CD4-positive, CD25-positive, alpha-beta regulatory T cell (primary cell): ENCODE measurements at places on chromosomes 1 and 21.

- DNase-seq: peak; percentile 77
Measured at GRCh38 chr1:147273409-147274336, 31.2 kb downstream of the CHD1L start.

DNA sequence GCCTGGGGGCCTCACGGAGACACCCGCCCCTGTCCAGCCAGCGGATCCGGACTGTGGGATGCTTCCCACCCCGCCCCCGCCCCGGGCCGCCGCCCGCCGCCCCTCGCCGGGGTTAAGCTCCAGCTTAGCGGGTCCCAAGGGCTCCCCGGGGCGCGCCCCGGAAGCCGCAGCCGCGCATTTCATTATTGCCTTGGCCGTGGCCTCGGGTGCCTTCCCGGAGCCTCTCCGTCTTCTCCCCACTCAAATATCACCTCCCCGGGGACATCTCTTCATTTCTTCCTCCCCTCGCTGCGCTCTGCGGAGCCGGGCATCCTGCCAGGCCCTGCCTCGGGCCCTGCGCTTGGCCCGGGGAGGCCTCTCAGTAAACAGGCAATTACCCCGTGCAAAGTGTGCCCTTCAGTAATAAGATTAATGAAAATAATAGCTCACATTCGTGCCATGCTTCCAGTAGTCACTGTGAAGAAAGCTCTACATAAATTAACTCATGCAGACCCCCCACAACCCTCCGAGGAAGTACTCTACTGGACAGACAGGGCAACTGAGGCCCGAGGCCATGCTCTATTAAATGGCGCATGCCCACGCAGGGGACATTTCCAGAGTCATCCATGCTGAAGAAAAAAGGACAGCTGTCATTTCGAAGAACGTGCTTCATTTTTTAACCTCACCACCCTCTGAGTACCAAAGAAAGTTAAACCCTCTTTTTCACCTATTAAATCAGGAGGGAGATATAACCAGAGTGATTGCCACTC is 49.9 kb upstream of the LAPTM5 start:
- no peak for DNase-seq

DNA sequence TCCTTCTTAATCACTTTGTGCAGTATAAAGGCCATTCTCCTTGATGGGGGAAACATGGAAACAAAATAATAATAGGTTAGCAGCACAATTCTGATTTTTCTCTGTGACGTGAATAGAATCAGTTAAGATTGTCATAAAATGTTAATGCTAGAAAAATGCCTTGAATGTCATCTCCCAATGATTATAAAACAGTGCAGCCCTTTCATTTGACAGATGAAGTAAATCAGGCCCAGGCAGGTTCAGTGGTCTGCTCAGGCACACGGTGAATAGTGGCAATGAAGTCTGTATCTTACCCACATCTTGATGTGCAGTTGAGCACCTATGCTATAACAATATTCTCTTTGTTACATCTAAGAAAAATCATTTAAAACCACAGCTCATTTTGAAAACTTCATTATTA is 32.2 kb upstream of the ZNF281 start:
- no peak for DNase-seq

- no peak for DNase-seq
Measured at GRCh38 chr1:194419721-194420120, 1233.3 kb upstream of the B3GALT2 start.

DNA sequence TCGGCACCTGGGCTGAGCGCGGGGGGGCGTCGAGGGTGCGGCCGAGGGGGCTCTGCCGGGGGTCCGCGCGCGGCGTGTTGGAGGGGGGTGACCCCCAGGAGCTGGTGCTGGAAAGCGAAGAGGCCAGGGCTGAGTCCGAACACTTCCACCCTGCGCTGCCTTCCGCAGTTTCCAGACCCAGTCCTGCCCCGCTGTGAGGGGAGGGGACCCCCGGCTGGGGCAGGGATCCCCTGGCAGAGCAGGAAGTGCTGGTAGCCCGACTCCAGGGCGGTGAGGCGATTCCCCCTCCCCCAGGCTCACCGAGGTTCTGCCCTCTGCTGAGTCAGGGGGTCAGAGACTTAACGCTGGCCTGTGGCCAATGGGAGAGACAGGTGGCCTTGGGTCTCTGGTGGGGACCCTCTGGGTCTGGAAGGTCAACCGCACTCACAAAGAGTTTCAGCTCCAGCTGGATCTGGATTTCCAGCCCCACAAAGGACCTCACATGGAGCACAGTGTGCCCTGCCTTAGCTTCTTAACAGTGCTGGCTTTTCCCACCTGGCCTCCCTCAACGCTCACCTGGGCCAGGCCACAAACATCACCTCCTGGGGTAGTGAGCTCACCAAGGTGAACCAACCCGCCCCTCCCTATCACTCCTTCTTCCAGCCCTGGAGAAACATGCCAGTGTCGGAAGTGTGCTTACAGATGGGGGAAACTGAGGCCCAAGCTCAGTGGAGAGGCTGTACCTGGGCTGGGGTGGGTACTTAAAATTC is 39.8 kb upstream of the SYNC start:
- no peak for DNase-seq

DNA sequence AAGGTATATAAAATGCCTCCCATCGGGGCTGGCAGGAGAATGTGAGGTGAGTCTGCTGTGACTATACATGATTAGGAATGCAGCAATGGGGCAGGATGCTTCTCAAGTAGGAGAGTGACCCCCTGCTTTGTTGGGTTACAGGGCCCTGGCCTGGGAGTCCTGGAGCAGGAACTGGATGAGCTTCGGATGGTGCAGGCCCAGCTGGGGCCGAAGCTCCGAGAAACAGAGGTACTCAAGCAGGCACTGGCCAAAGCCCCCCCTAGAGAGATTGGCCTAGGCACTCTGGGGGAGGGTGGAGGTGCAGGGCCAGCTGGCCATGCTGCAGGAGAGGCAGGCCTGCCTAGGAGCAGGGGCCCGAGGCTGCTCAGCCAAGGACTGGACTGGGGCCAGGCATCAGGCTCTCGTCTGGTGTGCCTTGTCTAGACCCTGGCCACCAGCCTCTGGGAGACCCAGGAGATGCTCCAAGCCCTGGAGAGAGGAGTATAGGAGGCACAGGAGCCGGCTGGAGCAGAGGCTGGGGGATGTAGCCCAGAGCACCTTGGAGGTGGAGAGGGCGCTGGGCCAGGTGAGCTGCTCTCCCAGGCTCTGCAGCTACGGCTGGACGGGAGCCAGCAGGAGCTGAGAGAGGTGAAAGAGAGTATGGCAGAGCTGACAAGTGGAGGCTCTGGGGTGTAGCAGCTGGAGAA is 32.8 kb upstream of the PKP1 start:
- no peak for DNase-seq

DNA sequence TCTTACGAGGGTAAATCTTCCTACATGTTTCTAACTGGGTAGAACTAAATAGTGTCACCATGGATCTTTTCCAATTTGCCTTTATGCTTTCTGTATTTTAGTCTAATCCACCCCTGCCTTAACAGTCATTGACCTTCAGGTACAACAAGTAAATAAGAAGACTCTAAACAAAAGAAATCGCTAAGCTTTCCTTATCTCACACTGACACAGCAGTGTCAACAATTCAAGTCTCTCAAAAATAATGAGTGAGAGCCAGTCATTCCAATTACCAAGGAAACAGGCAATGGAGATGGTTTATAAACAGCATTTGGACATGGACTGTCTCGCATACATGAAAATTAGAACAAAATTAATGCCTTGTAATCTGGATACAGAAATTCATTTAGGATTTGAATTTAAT is 365.8 kb downstream of the VAV3 start:
- no peak for DNase-seq

DNA sequence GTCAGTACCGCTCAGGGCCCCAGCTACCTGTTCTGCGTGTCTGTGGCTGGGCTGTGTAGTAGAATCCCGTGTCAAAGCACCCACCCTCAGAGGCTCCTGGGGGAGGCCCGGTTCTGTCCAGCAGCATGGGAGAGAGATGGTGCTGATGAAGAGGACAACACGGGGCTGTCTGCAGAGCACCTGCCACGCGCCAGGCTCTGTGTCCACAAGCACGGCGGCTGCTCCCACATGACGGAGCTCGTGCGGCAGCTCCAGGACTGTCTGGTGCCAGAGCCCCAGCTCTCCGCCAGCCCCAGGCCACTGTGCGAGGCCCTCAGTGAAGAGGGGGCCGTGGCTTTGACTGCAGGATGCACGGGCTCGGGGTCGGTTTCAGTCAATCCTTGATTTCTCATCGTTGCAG is 42.0 kb upstream of the TSPEAR start:
- no peak for DNase-seq

DNA sequence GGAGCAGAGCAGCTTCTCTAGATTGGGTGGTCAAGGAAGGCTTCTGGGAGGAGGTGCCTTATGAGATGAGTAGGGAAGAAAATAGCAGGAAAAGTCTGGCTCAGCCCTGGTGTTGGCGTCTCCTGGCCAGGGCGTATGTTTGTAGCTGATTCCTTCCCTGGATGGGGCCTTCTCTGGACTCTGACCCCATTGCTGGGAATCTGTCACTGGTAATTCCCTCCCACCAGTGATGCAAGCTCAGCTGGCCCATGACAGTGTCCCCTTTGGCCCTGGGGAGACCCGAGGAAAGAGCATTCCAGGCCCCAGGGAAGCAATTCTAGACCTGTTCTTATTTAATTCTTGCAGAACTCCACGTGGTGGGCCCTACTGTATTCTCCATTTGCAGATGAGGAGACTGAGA is 20.7 kb downstream of the IGSF21 start:
- DNase-seq: no peak

GRCh38 chr1:230643908-230644307 is 1.6 kb downstream of the COG2 start:
- DNase-seq: no peak

GRCh38 chr1:237841485-237841884 is 49.2 kb downstream of the ZP4 start:
- DNase-seq: no peak

- no peak for DNase-seq
Measured at GRCh38 chr1:246708166-246708565, 16.0 kb upstream of the SCCPDH start.

DNA sequence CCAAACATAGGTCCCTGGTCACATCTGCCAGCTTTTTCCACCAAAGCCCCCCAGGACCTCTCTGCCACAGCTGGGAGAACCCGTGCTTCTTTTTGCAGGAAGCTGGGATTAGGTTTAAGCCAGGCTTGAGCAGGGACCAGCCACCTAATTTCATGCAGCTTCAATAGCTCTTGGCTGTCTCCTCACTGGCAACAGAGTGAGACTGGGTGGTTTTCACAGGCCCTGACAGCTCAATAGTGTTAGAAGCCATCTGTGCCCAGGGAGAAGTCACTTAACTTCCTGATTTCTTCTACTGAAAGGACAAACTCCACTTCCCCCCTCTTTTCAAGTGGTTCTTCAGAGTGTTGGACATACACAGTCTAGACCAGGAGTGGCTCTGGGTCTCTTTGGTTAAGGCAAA is 20.4 kb upstream of the SRSF4 start:
- DNase-seq: no peak

GRCh38 chr1:204363335-204364114 is 3.8 kb upstream of the PLEKHA6 start:
- peak; percentile 76 for DNase-seq

GRCh38 chr1:119743776-119744597 is 24.7 kb downstream of the HMGCS2 start:
- peak; percentile 10 for DNase-seq

DNA sequence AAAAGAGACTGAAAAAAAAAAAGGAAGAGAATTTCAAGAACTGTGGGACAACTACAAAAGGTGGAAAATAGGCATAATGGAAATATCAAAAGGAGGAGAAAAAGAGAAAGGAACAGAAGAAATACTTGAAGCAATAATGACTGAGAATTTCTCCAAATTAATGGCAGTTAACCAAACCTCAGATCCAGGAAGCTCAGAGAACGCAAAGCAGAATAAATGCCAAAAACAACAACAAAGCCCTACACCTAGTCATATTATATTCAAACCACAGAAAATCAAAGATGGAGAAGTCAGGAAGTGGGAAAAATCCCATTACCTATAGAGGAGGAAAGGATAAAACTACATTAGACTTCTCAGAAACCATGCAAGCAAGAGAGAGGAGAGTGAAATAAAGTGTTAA is 20.7 kb upstream of the AHCYL1 start:
- DNase-seq: no peak

DNA sequence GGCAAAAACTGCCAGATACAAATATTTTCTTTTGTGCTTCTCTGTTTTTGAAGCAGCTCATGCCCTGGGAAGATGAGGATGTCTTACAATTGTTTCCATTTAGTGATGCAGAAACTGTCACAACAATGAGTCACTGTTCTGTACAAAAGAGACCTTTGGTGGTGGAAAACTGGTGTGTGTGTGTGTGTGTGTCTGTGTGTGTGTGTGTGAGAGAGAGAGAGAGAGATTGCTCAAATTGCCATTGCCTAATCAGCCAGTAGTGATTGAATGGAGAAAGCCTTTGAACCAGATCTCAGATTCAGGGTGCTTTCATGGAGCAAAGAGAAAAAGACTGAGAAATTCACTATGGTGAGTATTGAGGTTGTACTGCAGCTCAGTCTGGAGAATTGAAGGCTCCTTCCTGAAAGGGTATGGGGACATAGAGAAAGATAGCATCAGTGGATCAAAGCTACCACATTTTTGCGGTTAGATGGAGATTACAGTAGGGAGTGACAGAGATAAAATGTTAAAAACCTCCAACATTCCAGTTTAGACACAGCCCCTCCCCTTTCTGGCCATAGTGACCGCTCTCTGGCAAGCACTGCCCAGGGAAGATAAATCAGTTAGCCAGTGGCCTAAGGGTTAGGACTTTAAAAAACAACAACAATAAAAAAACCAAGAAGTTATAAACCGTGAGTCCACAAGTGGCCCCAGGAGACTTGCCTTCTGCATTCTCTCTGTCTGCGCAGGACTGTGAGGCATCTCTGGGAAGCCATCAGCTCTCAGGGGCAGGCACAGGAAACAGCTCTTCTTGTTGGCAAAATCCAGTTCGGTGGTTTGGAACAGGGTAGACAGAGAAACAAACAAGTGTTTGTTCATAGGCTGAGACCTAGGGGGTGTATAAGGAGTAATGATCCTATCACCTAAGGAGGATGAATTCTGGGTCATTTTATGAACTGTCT is 406.5 kb downstream of the DUSP10 start:
- DNase-seq: no peak

DNA sequence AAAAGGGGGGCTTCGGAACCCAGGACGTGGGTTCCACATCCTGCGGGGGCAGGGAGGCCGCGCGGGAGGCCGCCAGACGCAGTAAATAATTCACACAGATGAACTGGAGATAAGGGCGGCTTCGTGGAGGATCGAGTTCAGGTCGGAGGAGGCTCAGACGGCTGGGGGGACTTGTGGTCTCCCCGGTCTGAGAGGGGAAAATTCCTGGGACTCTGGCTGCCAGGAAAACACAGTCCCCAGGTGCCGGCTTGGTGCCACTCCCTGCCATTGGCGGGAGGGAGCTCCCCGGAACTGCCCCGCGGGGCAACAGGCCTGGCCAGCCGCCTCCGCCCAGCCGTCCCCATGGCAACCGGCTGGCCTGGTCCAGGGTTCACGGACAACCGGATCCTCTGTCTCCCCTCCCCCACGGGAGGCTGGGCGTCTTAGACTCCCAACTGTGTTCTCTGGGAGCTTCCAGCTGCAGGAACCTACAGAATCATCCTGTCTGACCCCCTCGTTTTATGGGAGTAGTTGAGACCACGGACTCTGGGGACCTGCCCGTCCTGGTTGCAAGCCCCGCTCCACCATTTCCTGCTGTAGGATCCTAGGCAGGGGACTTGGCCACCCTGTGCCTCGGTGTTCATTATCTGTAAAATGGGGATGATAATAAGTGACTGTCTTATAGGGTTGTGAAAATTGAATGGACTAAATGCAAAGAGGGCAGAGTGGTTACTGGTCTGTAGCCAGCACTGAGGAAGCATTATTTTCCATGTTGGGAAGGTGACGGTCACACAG is 9.6 kb downstream of the CAMK2N1 start:
- DNase-seq: no peak
